Effector CD4-positive, alpha-beta T cell (primary cell): ENCODE measurements at places on chromosomes 11 and 22.

DNA sequence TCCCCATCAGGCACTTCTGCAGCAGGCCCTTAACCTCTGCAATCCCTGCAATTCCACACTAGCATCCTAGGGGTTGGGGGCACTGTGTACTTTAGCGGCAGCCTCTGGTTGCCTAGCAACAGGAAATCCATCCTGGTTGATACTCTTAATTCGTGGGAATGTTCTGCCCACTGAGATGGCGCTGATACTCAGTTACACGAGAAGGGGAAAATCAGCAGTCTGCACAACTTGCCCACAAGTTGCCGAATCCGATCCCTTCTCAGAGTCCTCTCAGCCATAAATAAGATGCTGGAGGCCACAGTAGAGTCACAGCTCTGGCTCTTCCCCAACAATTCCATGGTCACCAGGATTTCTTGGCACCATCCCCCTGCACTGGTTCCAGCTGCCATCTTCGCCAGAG lies 57.6 kb upstream of the CRYBB3 start:
- no peak for DNase-seq

GRCh38 chr11:113077379-113077778 lies 116.2 kb downstream of the NCAM1 start:
- DNase-seq = no peak

GRCh38 chr11:68935066-68935465 lies 31.4 kb downstream of the IGHMBP2 start:
- DNase-seq = no peak

- no peak for DNase-seq
Measured at GRCh38 chr11:30392221-30392784, 69.4 kb downstream of the ARL14EP start.

- no peak for DNase-seq
Measured at GRCh38 chr11:123062892-123063825, 1.2 kb upstream of the HSPA8 start.

- no peak for DNase-seq
Measured at GRCh38 chr11:125382314-125382791, 113.7 kb downstream of the FEZ1 start.

DNA sequence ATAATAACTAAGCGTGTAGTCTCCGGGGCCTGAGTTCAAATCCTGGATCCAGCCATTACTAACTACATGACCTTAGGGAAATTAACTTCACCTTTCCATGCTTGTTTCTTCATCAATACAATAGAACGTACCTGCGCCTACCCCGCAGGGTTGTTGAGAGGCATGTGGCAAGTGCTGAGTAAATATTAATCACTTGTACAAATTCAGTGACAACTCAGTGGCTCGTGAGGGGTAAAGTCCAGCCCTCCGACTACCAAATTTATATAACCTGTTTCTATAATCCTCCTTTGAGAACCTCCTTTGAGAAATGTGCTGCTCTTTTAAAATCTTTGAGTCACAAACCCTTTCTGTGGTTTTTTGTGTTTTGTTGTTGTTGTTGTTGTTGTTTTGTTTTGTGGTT lies 49.8 kb downstream of the FEZ1 start:
- no peak for DNase-seq

- no peak for DNase-seq
Measured at GRCh38 chr11:76835928-76836612, 24.6 kb upstream of the ACER3 start.

DNA sequence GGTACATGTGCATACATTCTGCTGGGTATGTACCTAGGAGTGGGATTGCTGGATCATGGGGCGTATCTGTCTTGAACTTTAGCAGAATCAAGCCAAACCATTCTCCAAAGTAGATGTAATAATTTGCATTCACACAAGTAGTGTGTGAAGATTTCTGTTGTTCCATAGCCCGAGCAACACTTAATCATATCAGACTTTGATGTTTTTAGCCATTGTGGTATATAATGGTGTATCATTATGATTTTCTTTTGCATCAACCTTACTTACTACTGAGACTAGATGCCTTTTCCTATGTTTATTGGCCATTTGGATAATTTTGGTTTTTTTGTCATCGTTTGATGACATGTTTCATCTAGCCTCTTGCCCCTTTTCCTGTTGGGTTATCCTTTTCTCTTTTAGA lies 72.0 kb upstream of the TNRC6B start:
- no peak for DNase-seq

GRCh38 chr22:25658633-25659032 lies 83.4 kb upstream of the MYO18B start:
- no peak for DNase-seq

GRCh38 chr11:9820260-9820659 lies 156.4 kb downstream of the SWAP70 start:
- DNase-seq = no peak

- no peak for DNase-seq
Measured at GRCh38 chr22:44042249-44043218, 18.4 kb downstream of the PARVB start.

- no peak for DNase-seq
Measured at GRCh38 chr11:69909561-69910518, 90.6 kb upstream of the FGF3 start.

DNA sequence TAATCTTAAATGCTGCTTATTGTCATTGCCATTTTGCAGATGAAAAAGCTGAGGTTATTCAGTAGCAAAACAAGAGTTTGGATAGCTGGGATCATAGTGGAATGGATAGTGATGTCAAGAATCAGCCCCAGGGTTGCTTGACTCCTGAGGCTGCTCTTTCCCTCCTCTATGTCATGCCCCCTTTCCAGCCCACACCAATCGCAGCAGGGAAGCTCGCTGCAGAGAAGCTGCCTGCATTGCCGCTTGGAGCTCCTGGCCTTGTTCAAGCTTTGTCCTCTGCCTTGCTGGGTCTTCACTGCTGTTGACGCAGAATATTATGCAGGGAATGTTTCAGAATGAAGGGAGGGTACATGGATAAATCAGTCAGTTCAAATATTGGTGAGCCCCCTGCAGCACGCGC lies 128.8 kb upstream of the RASSF10 start:
- no peak for DNase-seq

DNA sequence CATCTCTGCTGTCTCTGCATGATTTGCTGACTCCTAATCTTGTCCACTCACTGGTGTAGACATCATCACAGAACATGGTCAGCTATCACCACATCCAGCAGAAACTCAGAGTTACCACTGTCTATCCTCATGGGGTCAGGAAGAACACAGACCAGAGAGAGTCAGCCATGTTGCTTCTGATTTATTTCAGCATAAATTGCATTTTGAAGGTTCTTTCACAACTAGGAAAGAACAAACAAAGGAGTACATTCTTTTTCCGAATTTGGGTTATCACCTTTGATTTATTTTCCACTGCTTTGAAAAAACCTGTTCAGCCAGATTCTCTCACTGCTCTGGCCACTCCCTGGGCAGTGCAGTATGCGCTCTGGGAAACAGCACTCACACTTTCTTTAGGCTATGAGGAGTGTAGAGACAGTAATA lies 172.0 kb upstream of the MTMR2 start:
- DNase-seq = no peak

GRCh38 chr11:111736181-111736590 lies 30.0 kb downstream of the PPP2R1B start:
- DNase-seq = no peak

DNA sequence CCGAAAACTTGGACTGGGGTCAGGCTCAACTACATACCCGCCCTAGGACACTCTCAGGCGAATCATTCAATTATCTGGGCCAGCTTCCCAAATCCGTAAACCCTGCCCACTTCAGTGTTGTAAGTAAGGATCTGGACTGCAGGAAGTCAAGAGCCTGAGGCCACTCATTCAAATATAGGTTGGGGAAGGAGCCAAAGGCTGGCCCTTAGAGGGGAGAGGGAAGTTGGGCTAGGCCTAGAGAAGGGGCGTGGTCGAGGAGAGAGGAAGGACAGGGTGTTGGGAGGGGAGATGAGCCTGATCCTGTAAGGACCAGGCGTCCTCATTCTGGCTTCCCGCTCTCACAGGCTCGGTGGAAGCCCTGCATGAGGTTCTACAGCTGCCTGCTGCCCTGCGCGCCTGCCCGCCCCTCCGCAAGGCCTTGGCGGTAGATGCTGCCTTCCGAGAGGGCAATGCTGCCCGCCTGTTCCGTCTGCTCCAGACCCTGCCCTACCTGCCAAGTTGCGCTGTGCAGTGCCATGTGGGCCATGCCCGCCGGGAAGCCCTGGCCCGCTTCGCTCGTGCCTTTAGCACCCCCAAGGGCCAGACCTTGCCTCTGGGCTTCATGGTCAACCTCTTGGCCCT lies 3.0 kb downstream of the SAC3D1 start:
- no peak for DNase-seq

DNA sequence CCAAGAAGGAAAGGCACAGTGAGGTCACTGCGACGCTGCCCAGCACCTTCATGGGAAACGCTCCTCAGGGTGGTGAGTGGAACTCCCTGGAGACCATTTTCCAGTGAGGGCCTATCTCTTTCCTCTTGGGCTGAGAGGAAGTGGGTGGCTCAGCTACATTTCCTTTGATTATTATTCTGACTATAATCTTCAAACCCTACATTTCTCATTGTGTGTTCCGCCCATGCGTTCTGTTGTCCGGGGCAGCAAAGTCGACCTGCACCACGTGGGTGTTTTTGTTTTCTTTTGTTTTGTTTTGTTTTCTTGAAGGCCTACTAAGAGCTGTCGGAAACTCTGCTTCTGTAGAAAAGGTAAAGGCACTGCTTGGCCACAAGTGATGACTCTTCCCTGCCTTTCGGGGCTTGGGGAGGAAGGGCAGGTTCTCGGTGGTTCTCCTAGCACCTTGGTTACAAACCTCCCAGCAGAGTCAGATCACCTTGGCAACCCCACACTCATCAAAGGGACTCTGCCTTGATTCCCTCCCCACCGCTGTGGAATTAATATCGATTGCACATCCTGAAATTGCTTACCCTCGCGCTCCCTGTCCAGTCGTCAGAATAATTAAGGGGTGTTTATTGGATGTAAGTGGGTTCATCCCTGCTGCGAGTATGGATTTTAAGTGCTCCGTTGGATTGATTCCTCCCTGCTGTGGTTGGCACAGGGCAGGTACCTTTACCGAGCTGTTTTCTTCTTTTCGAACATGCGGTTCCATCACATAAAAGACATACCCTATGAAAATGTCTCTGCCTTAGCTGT lies 7.3 kb downstream of the PARVB start:
- DNase-seq = no peak

DNA sequence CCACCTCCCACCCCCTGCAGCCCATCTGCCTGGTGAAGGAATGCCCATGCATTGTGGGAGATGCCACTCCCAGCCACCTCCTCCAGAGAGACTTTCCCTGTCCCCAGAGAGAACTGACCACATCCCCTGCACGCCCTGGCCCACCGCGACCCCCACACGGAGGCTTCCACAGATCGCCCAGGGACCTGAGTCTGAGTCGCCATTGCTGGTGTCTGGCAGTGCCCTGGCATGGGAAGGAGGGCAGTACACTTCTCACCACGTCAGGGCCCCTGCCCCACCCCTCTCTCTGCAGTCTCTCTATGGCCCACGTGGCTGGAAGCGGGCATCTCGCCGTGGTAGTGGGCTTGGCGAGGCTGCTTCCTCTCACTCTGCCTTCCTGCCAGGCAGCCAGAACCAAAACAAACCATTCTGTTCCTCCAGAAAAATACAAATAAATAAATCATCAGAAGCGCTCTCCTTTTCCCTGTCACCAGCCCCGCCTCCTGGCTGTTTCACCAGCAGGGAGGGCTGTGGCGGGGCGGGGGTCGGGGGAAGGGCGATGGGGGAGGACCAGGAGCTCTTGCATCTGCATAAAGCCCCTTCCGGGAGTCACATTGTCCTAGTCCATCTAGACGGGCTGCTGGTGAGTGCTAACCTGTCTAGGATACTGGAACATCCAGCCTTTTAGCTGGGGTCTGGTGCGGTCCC lies 20.9 kb downstream of the SHISAL1 start:
- DNase-seq = no peak
